ENCODE measurements at places on chromosomes 16 and 17.

- no peak for DNase-seq
Measured at GRCh38 chr17:81976332-81977210, 858 bp upstream of the ASPSCR1 start.

DNA sequence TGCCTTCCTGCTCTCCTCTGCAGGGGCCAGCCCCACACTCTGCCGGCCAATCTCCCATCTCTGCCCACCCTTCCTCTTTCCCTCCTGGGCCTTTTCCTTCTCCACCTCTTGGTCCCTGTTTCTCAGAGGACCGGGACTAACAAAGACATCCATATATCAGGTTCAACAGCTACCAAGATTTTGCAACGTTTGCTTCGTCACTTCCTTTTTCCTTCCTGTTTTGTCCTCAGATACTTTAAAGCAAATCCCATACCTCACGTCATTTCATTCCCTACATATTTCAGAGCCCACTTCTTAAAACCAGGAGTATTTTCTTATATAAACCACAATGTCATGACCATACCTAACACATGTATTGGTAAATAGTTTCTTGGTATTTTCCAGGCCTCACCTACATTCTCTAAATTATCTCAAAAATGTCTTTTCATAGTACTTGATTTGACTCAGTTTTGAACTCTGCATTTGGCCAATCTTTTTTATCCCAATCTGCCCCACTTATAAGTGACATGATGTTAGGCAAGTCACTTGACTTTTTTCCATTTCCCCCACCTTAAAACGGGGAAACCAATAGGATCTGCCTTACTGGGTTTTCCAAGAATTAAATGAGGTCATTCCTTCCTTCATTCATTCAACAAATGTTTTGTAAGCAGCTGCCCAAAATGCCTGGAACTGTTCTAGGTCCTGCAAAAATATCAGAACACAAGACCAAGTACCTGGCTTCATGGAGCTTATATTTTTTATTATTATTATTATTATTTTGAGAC, 7.2 kb upstream of the USP10 start:
- no peak for DNase-seq

DNA sequence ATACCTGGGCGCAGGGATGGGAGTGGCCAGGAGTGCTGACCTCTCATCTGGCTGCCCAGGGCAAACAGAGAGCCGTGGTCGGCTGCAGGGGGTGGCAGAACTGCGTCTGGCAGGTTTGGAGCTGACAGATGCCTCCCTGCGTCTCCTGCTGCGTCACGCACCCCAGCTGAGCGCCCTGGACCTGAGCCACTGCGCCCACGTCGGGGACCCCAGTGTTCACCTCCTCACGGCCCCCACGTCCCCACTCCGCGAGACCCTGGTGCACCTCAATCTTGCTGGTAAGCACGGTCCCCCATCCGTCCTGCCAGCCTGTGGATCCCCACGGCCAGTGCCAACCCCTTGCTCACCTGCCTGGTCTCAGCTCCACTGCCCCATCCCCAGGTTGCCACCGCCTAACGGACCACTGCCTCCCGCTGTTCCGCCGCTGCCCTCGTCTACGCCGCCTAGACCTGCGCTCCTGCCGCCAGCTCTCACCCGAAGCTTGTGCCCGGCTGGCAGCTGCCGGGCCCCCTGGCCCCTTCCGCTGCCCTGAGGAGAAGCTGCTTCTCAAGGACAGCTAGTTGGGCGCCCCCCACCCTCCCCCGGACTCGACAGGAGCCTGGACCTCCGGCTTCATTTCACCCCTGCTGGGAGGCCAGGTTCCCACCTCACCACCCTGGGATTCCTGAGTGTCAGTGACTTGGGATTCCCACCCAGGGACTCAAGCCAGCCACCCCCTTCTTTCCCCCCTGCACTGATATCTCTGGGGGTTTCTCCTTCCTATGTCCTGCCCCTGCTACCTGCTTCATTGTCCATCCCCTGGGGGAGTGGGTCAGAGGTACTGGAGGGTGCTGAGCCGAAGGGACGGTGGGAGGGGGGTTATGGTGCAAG, 2.0 kb upstream of the ORAI3 start:
- no peak for DNase-seq

GRCh38 chr17:64172510-64172909, 42.6 kb upstream of the ERN1 start:
- no peak for DNase-seq

DNA sequence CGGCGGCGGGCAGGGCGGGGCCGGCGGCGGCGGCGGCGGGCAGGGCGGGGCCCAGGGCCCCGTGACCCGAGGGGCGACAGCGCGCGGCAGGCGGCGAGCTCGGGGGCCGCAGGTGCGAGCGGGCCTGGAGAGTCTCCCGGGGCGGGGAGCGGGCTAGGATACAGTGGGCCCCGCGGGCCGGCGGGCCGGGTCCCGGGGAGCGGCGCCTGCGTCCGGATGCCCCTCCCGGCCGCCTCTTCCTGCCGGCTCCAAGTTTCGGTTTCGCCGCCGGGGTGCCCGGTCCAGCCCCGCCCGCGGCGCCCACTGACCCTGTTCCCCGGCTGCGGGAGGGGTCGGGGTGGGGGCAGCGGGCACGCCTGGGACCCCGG, at the start of gene RNF213:
TSS of gene RNF213 (plus strand) at position 62 of the 368 bp plus-strand sequence. CDS start 2,830 bp downstream, outside the sequence.
- no peak for DNase-seq

DNA sequence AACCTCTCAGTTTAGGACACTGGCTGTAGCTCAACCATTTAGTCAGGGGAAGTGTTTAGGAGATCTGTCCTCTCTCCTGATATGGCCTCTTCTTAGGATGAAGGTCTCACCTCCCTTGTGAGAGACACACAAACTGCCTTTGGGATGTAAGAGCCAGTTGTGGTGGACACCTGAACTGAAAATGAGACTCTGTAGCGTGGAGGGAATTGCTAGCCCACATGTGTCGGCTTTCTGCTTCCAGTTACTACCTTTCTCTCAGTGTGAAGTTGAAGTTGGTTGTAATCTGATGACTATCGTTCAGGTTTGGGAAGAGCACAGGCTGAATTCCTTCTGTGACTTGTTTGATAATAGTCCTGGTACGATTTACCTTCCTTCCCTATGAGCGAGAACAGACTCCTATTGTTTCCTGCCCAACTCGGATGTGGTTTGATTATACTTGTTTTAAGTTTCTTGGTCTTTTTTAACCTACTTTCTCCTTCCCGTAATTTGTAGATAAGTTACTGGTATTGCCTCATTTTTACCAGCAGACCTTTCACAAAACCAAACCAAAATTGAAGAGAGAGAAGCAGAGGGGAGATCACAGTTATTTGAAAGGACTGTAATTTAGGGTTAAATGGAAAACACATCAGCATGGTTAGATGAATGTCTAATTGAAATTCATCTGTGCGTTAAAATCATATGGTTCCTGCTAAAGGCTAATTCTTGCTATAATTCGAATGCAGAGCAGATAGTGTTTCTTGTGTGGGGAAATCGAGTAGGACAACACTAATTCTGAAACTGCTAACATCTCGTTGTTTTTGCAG, 43.2 kb downstream of the CLEC16A start:
- no peak for DNase-seq

DNA sequence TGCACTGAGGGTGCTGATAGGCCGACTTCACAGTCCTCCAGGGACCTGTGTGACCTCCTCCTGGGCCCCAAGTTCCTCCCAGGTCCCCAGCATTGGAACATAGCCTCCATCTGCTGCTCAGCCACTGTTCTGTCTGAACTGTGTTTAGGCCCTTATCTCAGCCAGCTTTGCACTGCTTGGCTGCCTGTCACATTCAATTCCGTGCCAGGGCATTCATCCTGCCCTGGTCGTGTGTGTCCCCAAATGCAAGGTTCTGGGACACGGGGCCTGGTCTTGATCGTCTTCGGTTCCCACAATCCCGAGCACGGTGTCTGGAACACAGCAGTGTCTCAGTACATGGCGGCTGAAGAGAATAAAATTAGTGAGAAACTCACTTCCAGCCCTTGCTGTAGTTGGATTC, 69.9 kb upstream of the NFAT5 start:
- no peak for DNase-seq

DNA sequence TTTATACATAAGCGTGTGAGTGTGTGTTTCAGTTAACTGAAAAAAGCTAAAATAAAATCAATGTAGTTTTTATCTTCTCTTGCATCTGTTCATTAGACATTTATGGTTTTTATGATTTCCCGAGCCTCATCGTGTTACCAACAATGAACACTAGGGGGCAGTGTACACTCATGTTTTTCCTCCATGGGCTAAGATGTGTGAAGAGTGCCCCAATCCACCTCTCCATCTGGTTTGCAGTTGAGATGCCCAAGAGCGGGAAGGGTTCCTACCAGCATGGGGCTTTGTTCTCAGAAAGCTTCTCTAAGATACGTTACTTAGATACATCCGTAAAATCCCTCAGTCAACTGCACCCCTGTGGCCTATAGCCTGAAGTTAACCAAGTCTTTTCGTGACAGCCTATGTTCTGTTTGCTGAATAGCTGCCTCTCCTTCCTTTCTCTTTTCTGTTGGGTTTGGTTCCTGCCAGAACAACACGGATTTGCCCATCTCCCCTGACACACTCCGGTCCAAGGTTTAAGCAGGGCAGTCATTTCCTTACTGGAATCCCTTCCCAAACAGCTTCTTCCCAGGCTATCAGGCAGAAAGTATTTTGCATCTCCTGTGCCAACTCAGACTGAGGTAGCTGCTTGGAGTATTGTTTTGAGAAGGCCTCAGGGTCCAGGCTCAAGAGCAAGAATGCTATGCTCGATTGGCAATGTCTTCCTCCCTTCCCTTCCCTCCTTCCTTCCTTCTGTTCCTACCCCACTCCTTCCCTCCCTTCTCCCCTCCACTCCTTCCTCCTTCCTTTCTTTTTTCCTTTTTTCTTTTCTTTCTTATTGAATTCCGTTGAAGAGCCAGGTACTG, 12.9 kb upstream of the ELAC2 start:
- no peak for DNase-seq

GRCh38 chr16:1337486-1337885, 4.0 kb downstream of the BAIAP3 start:
- no peak for DNase-seq

DNA sequence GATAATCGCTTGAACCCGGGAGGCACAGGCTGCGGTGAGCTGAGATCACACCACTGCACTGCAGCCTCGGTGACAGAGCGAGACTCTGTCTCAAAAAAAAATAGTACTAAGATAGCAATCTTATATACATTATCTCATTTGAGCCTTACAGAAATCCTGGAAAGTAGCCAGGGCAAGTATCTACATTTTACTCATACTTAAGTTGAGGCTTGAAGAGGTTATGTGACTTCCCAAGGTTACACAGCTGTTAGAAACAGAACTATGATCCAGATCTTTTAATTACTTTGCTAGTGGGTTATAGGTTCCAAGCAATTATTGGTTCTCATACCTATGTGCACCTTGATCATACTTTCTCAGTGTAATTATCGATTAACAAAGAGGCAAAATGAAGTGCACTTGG, 15.4 kb downstream of the C17orf78 start:
- DNase-seq: no peak

GRCh38 chr16:81484908-81485624, 40.5 kb downstream of the CMIP start:
- DNase-seq: no peak

DNA sequence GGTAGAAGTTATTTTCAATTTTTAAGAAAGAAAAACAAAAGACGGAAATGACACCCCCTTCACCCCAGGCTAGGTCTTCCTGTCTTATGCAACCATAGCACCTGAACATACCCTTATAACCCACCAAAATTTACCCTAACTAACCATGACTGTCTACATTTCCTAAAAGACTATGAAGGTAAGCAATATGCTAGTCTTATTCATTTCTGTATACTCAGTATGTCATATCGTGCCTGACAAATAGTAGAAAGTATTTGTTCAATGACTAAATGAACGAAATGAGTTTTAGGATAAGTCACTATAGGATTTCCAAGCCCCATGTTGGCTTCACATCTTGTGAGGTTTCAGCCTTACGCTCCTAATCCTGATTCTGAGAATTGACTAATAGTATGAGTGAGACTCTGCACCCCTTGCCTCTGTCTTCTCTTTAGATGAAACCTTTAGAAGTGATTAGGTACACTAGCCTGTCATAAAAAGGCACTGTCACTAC, 6.5 kb downstream of the ADAT1 start:
- DNase-seq: no peak

DNA sequence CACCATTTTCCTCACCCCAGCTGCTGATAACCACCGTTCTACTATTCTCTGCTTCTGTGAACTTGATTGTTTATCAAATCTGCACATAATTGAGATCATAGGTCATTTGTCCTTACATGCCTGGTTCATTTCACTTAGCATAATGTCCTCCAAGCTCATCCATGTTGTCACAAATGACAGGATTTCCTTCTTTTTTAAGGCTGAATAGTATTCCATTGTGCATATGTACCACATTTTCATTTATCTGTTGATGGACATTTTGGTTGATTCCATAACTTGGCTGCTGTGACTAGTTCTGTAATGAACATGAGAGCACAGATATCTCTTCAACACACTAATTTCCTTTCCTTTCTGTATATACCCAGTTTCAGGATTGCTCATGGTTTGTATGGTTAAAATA, 225.3 kb upstream of the TBX2 start:
- DNase-seq: no peak

DNA sequence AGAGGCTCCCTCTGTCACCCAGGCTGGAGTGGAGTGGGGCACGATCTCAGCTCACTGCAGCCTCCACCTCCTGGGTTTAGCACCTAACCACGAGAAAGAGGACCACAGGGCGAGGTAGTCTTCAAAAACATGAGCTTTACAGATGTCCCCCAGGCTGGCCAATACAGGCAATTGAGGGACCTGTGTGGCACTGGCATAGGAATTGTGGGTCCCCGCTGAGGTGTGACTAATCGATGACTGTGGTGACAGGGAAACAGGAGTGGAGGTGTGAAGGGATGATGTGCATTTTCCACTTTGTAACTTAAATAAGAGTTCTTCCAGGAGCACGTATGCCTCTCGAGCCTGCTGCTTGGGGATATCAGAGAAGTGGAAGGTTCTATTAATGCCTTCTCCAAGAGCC, 12.6 kb upstream of the ARHGAP17 start:
- DNase-seq: no peak

- no peak for DNase-seq
Measured at GRCh38 chr16:24819462-24820040, 26.2 kb upstream of the SLC5A11 start.

DNA sequence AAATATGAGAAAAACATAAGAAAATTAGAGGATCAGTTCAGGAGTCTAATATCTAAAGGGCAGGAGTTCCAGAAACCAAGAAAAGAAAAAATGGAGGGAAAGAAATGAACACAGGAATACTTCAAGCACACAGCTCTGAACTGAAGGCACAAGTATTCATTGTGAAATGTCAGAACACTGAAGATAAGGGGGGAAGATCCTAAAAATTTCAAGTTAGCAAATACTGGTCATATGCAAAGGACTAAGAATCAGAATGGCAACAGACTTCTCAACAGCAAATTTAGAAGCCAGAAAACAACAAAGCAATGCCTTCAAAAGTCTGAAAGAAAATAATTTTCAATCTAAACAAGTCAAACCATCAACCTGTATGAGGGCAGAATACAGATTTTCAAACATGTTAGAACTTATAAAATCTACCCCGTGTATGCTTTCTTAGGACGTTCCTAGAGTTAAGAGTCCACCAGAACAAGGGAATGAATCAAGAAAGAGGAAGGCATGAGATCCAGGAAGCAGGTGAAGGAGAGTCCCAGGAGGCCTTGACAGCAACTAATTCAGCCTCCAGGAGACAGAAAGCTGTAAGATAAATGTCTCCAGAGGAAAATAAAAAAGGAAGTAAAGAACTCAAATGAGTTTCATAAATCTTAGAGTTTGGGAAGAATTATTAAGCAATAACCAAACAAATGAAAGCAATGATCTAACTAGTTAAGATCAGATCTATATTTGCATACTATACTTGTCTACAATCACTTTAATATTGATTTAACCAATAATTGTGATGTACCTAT, 2.8 kb downstream of the BRD7 start:
- DNase-seq: no peak

GRCh38 chr17:43381621-43382020, 17.2 kb upstream of the ARL4D start:
- DNase-seq: no peak

All from thoracic aorta (tissue), 2 donors.